ENCODE measurements at places on chromosomes 5 and 9. TPM values are rescaled to one million over a fixed set of nuclear protein-coding genes. Genes with fewer than 3 reads are reported as not detected.

TRIM23 gene
- 25.3 TPM for total RNA-seq

MUSK gene
- total RNA-seq: not detected

GRCh38 chr5:113195251-113195650, 218.7 kb downstream of the DCP2 start:
- DNase-seq: no peak

CCNI2 gene
- total RNA-seq: 4.1 TPM

PCDHA12 gene
- not detected for total RNA-seq

DNA sequence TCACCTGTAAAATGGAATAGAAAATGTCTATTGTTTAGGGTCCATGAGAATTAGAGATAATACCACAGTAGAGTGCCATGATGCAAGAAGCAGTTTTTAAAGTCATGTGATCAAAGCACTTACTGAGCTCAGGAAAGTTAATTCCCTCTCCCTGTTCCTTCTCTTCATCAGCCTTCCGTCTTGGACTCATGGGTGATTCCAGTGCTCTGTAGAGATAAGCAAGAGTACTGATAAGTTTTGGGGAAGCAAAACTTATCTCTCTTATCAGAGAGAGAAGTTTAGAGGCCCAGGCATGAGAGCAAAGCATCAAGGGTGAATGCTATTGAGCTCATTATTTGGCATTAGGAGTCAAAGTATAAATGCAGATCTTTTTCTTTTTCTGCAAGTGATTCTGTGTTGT, 410.1 kb downstream of the AGTPBP1 start:
- DNase-seq: no peak

DNA sequence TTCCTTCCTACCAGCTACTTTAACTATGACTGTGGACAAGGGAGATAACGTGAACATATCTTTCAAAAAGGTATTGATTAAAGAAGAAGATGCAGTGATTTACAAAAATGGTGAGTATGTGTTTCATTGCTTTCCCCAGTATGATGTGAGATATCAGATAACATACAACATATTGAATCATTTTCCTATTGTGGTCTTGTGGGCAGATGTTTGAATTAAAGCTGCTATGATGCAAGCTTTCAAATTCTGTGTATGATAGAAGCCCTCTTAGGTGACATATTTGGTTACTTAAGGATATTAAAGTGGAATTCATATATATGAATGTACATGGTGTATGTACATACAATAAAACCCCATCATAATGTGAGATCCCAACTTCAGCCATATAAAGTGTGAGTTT, 59.5 kb downstream of the TEK start:
- no peak for DNase-seq

DNA sequence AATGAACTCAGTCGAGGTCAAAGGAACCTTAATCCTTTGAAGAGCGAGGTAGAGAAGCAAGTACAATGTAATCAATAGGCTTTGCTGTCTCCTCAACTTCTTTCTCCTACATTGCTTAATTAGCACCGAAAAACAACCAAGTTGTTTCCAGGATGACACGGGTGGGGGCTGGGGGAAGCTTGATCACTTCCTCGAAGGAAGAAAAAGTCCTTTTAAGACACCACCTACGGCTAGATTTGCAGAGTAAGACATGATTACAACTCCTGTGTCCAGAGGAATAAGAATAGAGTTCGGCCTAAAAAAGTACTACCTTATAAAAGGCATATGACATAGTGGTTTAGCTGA, 811 bp upstream of the ARRDC3 start:
- DNase-seq: no peak

DNA sequence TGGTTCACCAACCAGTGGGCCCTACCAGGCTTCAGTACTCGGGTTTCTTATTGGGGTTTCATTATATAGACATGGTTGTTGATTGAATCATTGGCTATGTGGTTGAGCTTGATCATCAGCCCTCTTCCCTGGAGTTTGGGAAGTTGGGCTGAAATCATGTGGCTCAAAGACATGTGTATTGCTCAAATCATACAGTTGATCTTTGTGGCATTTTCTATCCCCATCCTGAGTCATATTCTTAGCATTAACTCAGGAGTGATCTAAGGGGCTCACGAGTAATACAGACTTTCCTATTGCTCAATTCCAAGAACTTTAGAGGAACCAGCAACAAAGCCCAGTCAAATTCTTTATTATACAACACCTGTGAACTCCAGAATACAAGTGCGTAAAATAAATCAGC, 66.2 kb downstream of the SMC5 start:
- no peak for DNase-seq

GRCh38 chr5:75566710-75567309, 44.4 kb upstream of the ANKDD1B start:
- DNase-seq: no peak

- DNase-seq: no peak
Observed at GRCh38 chr9:3855929-3856328, 330.1 kb upstream of the RFX3 start.

ADAMTSL2 gene
- total RNA-seq: 0.73 TPM

DNA sequence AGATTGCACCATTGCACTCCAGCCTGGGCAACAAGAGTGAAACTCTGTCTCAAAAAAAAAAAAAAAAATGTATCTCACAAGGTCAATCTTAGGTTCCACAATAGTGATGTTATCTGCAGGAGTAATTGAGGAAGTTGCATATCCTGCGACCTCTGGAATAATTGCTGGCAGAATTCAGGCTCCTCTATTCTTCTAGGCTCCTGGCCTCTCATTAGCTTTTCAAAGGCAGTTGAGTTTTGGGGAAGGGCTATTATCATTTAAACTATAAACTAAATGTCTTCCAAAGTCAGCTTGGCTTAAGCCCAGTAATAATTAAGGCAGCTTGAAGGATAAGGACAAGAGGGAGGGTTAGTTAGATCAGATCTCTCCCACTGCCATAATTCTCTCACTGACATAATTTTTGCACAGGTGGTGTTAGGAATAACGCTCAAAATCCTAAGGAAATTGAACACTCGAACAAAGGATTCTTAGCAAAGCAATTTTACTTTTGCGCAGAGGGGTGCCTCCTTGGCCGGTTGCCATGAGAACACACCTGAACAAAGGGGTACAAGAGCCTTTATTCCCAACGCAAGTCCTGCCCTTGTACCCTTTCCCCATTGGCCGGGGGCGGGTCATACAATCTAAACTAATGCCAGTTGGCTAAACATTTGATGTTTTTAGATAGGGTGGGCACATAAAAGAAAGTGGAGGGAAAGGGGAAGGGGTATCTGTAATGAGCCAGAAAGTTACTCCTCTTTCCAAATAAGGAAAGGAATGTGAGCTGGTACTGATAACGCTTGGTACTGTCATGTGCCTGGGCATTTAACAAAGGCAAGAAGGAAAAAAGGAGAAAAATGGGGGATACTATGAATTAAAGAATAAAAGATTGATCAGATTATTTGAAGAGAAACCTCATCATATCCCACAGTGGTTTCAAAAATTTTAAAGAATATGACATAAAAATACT, 106.4 kb upstream of the CCNG1 start:
- DNase-seq: no peak

DND1 gene
- 4.5 TPM for total RNA-seq

ZNF658 gene
- 13.0 TPM for total RNA-seq

DNA sequence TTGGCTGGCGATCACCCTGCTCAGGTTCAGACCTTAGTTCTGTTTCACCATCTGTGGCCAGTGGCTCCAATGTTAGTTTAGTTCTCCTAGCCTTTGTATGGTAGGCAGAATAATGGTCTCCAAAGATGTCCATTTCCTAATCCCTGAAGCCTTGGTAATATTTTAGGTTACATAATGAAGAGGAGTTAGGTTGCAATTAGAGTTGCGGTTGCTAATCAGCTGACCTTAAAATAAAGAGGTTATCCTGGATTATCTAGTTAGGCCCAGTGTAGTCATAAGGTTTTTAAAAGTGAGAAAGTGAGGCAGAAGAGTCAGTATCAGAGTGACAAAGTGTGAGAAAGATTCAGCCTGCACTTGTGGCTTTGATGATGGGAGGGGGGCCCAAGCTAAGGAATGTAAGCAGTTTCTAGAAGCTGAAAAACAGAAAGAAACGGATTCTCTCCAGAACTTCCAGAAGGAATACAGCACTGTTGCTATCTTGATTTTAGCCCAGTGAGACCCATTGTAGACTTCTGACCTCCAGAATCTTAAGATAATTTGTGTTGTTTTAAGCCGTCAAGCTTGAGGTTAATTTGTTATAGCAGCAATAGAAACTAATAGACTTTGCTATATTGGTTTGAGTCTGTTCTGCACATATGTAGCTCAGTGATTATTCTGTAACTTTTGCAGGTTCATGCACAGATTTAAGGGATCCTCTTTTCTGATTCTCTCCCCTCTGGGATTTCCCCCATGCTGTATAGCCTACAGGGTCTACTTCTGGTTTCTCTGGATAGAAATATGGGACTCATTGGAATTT, 21.6 kb downstream of the LNPEP start:
- DNase-seq: no peak

GRCh38 chr9:3012245-3012644, 168.3 kb upstream of the PUM3 start:
- no peak for DNase-seq

DNA sequence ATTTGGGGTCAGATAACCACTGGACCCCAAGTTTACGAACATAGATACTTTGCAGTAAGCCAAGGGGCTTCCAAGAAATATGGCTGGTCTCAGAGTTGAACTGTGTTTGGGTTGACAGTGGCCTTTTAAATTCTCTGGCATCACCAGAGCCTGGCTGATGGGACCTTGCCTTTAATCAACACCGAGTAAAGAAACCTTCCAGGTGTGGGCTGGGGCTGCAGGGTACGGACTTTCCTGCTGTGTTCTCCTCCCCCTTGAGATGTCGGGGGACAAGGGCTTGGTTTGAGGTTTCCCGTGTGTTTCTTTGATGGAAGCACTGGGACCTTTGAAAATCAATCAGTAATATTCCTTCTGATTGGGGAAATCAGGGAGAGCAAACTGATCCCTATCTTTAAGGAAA, 140.1 kb downstream of the MTX3 start:
- DNase-seq: no peak

GRCh38 chr5:146466521-146467349, 19.6 kb downstream of the TCERG1 start:
- DNase-seq: no peak

PCDHA4 gene
- not detected for total RNA-seq

GRCh38 chr5:126490167-126490940, 67.1 kb downstream of the GRAMD2B start:
- no peak for DNase-seq

GRCh38 chr5:51556833-51557232, 173.6 kb downstream of the ISL1 start:
- DNase-seq: no peak

ATP10B gene
- total RNA-seq: not detected

AFAP1L1 gene
- total RNA-seq: 0.76 TPM

- no peak for DNase-seq
Observed at GRCh38 chr5:69001627-69002026, 92.2 kb upstream of the SLC30A5 start.

NEUROG1 gene
- total RNA-seq: not detected

DNA sequence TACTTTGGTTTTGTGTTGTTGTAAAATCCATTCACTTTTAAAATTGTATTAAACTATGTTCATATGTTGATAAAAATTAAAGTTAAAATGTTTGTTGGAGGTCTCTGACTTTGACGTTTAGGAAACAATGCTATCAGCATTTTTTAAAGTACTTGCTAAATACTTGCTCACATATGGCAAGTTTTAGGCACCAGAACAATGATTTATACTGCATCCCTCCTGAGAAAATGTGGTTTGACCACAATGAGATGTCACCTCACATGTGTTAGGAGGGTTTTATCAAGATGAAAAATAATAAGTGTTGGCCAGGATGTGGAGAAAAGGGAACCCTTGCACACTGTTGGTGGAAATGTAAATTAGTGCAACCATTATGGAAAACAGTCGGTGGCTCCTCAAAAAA, 180.8 kb downstream of the HSD17B3 start:
- DNase-seq: no peak

PCDHGB3 gene
- 0.34 TPM for total RNA-seq

DNA sequence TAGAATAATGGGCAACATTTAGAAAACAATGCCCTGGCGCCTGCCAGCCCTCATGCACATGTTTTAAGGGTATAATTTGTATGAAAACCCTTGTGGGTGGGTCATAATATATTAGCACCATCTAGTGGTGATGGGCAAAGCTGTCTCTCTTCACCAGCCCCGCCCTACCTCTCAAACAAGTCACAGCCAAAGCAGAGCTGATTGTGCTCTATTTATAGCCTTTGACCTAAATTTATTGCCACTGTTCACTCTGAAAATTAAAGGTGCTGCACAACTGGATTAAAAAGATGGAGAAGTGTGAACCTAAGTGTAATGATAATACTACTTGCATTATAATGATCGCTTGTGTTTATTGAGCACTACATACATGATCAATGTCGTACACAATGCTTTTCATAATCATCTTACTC, 131.9 kb upstream of the ANKH start:
- peak; percentile 34 for DNase-seq

- no peak for DNase-seq
Observed at GRCh38 chr5:30100148-30100713, 1093.3 kb upstream of the CDH6 start.

AHRR gene
- total RNA-seq: 22.0 TPM

DNA sequence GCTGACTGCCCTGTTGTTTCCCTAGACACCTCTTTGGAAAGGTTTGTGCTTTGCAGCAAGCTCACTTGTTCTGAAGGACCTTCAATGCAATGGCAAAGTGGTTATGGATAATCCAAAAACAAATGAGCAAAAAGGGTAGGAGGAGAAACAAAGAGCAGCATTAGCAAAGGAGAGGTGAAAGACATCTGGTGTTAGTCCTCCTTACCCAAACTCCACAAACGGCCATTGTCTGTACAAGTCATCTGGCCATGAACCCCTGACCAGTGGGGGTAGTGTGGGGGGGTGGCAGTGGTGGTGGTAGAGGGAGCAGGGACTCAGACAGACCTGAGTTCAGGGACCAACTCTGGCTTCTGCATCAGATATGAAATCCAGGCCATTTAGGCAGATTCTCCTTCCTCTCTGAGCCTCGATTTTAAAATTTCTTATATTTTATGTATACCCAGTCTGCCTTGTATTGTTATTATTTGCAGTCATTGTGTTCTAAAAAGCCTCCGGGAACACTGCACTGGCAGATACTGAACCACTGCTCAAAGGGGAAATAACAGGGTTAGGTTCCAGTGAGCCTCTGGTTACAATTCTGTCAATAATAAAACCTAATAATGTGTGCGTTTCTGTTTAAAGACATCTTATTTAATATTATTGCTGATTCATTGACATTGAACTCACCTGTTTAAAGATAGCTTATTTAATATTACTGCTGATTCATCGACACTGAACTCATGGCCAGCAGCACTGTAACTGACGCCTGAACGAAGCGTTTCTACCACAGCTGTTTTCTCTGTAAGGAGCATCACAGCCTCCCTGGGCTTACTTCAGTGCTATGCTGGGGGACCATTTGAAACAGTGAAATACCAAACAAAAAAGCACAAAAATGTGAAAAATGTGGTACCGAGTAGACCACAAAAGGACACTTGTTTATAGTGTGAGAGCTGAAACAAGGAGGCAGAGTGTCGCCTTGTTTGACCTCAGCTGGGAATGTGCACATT, 156.0 kb downstream of the SEC61B start:
- no peak for DNase-seq

- no peak for DNase-seq
Observed at GRCh38 chr9:113709721-113710120, 166.4 kb upstream of the ZNF618 start.

- no peak for DNase-seq
Observed at GRCh38 chr5:150044329-150044681, 42.0 kb downstream of the CSF1R start.

All from naive thymus-derived CD4-positive, alpha-beta T cell (primary cell).